ENCODE measurements at places on chromosomes 16 and 17. TPM values are rescaled to one million over a fixed set of nuclear protein-coding genes. Genes with fewer than 3 reads are reported as not detected.

Gene ZNF385C
- total RNA-seq: not detected

Gene CBLN1
- not detected for total RNA-seq

Gene MPP3
- not detected for total RNA-seq

Gene SPEM1
- not detected for total RNA-seq

- H3K4me3 ChIP-seq: peak overlapping the region; percentile 99
- H3K4me1 ChIP-seq: peaks cover 54% of the 10 kb centered on the region
- H3K27me3 ChIP-seq: no peaks in the 10 kb centered on the region
- peak; percentile 31 for DNase-seq
Measured at GRCh38 chr17:21039839-21040575, 2.8 kb downstream of the USP22 start.

DNA sequence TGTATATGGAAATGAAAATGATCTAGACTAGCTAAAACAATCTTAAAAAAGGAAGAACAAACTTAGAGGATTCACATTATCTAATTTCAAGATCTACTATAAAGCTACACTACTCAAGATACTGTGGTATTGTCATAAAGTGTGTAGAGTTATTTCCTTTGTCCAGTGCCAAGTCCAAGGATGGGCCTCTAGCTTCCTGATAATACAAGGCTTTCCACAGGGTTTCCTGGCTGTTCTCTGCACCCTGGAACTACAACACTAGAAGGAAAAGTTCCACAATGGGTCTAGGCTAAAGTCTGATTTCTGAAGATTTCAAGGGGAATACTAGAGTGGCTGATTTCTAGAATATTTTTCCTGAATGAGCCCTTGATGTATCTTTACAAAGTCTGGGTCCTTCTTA, 34.2 kb downstream of the TBC1D3B start:
- no peak overlapping the region for H3K4me3 ChIP-seq
- H3K36me3 ChIP-seq: no peaks in the 10 kb centered on the region
- no peak for DNase-seq
- H3K27me3 ChIP-seq: peaks cover 11% of the 10 kb centered on the region
- no peaks in the 10 kb centered on the region for H3K4me1 ChIP-seq

DNA sequence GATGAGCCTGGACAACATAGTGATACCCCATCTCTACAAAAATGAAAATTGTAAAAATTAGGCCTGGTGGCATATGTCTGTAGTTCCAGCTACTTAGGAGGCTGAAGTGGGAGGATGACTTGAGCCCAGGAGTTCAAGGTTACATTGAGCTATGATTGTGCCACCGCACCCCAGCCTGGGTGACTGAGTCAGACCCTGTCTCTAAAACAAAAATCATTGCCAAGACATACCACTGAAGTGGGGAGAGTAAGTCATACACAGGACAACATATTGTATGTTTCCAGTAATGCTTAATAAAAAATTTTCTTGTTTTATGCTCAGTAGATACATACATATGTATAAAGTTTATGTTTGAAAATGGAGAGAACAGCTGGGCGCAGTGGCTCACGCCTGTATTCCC, 39.2 kb downstream of the NDE1 start:
- no peak for DNase-seq
- H3K27me3 ChIP-seq: no peaks in the 10 kb centered on the region
- no peaks in the 10 kb centered on the region for H3K4me1 ChIP-seq

DNA sequence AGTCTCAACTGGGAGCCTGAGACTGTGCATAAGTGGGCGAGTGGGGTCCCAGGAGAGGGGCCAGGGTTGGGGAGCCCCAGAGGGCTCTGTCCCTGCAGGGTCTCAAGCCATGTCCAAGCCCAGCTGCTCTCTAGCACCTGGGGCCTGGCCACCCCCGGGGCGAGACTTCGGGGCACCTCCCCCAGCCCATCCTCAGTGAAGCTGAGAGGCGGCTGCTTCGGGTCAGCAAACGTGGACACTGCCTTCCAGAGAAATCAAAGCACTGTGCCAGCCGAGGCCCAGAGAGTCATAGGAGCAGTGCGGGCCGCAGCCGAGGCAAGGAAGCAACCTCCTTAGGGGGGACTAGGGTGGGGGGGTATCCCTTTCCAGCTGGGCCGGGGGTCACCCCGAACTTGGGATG, 77.5 kb downstream of the ENGASE start:
- H3K4me1 ChIP-seq: no peaks in the 10 kb centered on the region
- H3K36me3 ChIP-seq: no peaks in the 10 kb centered on the region
- peaks cover 2% of the 10 kb centered on the region for H3K27me3 ChIP-seq
- peak overlapping the region; percentile 36 for H3K27ac ChIP-seq
- H3K4me3 ChIP-seq: no peak overlapping the region

DNA sequence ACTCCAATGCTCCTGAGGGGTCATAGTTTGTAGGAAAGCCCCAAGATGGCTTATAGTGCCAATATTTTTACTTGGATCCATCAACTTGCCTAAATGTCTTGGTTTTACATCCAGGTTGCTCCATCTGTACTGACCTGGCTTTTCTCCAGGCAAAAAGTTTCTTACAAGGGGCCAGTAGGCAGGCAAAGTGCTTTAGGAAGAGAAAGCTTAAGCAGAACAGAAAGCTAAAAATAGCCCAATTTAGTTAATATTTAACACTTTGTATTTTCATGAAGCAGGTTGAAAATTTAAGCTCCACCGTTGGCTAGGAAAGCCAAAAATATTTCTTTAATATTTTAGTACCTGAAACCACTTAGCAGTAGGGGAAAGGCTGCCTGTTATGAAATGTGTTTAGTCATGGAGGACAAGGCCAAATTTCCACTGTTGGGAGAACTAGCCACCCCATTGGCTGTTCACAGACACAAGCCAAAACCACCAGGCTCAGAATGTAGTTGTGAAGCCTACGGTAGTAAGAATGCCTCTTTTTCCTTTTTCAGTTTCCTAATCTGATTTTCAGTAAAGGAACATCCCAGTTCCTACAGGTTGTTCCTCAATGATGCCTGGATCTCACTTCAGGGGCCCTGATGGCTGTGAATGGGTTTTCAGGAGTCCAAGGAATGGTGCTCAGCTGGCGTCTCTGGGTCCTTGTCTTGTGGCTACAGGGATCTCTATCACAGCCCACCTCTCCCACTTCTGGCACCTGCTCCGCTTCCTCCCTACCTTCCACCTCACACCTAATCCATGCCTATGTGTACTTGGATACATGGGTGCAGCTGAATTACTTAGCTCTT, 324.8 kb downstream of the PMP22 start:
- no peaks in the 10 kb centered on the region for H3K27me3 ChIP-seq
- no peak overlapping the region for H3K27ac ChIP-seq
- H3K4me3 ChIP-seq: no peak overlapping the region
- no peaks in the 10 kb centered on the region for H3K4me1 ChIP-seq

Measured in activated CD4-positive, alpha-beta T cell treated with anti-CD3 and anti-CD28 coated beads, Interleukin-2, amount 10 ng/mL, durations not matched to agents 7 days and 5 days (primary cell).